ENCODE measurements at places on chromosomes 5 and 9.
A peak's percentile ranks its signal among the peaks of the same experiment; 100 is the strongest.

DNA sequence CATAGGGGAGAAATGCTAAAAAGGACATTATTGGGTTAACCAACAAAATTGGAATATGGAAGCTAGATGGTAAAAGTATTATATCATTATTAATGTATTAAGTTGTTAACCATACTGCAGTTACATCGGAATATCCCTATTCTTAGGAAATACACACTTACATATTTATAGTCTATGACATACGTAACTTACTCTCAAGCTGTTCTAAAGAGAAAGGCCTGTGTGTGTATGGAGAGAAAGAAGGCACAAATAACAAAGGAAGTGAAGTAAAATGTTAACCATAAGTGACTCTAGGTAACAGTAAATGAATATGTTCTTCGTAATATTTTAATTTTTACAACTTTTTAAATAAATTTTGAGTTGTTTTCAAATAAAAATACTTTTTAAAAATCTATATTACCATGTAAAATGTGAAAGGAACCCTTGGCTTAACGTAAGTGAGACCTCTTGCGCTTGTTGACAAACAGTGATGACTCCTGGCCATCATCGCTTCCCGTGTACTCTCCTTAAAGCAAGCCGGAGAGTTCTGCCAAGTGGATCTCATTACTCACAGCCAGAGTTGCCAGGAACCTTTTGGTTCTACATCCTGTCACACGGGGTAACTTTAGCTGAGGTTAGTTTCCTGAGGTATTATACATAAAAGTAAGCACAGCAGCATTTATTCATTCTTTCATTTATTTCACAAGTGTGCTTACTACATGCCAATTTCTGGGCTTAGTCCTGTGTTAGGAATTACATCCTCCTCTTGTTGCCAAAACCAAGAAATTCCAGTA, 165.4 kb downstream of the EPB41L4A start:
- DNase-seq, result no peak

- no peak for DNase-seq
These were observed 187.0 kb upstream of the KCNN2 start for GRCh38 chr5:114174837-114175236.

DNA sequence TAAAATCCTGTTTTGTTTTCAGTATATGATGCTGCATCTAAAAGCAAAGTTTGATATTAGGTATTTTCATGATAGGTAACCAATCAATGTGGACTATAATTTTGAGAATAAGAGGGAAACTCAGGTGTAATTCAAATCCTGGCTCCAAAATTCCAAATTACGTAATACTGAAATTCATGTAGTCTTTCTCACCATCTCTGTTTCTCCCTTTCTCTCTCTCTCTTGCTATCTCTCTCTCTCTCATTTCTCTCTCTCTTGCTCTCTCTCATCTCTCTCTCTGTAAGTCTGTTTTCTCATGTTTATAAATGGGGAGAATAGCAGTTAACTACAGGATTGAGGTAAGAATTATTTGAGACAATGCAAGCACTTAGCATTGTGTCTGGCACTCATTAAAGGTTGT, 401.1 kb upstream of the TLE4 start:
- no peak for DNase-seq

- DNase-seq, result no peak
These were observed 5.3 kb upstream of the TBC1D9B start for GRCh38 chr5:179912951-179913350.

DNA sequence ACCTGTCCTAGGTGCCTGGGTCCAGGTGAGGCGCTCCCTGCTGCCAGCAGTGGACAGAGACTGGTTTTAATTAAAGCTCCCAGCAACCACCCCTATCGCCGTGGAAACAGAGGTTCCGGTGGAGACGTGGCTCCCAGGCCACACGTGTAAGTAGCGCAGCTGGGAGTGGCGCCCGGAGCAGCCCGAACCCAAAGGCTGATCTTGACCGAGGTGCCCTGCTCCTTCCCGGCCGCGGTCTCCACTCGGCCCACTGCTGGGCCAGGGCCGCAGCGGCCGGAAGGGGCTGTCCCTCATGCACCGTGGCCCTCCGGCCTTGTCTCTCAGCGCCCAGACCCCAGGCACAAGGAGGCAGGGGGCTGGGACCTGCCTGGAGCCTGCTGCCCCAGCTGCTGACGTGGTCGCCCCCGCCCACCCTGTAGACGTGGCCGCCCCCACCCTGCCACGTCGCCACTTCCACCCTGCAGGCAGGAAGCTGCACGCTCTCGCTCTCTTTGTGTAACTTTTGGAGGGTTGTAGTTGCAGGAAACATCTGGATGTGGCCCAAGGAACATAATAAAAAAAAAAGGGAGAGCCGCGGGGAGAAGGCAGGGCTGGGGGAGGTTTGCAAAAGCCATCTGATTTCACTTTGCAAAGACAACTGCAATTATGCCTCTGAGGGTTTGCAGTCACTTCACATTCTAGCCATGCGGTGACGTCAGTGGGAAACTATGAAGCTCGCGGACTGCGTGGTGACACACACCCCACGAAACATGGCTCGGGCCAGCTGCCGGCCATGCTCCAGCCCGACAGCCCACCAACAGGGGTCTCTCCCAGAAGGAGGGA, 129.9 kb downstream of the RXRA start:
- DNase-seq, result no peak

DNA sequence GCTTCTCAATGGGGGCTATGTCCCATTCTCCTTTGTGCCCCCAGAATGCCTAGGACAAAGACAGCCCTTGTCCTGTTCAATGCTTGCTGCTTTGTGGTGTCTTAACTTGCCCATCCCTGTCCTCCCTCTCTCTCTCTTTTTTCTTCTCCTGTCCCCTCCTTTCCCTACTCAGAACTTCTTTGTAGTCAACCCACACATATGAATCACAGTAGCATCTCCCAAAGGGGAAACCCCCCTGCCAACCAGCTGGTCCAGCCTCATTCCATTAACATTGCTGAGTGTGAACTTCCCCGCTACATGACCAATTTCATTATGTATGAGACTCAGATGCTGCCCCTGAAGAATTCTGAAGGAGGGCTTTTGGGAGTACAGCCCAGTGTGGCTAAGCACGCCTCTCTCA, 408.3 kb downstream of the ENC1 start:
- DNase-seq, result no peak

GRCh38 chr5:75091597-75091996, 39.2 kb upstream of the GCNT4 start:
- no peak for DNase-seq

- DNase-seq, result no peak
These were observed 50.0 kb downstream of the DMXL1 start for GRCh38 chr5:119120893-119121292.

DNA sequence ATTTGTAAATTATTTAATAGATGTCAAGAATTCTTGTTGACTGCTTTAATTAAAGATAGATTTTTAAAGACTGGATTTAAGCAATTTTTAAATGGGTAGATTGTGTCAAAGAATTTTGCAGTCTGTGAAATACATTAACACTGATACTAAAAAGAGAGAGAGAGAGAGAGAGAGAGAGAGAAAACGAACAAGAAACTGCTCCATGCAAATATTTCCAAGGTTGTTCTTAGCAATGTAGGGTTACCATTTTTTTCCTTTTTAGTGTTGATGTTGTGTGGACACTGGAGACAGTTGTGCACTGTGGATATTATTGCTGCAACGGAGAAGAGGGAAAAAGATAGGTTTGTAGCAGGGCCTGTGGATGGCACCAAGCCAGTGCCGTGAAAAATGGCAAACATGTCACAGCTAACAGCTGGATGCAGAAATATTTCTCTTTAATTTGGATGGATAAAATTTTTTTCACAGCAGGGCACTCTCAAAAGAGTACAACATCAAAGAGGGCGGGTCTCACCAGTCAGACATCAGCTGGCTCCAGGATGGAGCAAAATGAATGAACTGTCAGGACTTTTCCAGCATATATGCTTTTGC, 58.2 kb downstream of the PRDM6 start:
- no peak for DNase-seq

DNA sequence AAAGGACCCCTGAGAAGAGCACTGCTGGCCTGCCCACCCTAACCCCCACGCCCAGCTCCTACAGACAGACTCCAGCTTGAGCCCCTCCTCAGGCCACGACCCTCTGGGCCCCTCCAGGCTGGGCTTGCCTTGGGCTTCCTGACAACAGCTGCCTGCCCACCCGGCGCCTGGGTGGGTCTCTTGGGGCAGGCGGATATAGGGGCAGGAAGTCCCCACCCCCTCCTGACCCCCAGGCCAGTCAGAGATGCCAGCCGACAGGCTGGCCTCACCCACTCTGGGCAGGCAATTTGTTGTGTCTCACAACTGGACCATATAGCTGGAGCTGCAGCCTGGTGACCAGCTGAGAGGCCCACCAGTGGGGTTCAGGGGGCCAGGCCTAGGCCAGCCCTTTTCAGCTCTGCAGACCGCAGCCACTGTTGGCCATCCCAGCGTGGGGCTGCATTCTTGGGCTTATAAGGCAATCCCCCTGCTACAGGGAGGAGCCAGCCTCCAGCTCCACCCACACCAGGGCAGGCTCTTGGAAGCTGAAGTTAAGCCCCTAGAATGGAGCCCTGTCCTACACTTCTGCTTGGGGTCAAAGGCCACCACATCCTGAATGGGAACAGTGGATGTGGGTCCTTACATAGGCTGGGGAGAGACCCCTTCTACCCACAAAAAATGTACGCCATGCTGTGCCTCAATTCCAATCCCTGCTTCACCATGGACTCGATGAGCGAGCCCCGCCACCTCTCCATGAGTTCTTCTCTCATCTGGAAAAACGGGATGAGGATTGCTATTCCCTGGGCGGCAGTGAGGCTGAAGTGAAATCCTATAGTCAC, 2.0 kb downstream of the PDLIM7 start:
- DNase-seq, result no peak

DNA sequence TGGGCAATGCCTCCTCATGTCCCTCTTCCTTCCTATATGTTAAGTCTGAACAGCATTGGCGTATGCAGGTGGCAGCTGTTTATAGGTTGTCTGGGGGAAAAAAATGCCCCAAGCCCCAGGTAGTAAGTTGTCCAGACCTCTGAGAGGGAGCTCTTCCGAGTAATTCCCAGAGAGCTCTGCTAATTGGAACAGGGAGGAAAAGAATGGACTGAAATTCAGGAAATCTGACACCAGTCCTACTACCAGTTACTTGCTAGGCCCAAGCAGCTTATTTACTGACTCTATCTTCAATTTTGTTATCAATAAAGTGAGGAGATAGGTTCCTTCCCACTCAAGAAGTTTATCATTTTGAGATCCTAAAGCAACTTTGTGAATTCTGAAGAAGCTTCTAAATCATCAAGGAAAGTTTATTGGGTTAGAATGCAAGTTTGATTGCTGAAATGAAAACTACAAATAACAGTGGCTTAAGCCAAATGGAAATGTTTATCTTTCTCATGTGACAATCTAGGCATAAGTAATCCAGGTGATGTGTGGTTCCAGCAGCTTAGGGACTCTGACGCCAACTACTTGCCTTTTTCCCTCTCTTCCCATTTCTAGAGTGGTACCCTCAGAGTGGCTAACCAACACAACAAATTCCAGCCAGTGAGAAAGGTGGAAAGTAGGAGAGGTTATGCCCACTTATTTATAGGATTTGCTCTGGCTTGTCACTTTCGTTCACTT, 5.6 kb downstream of the STK32A start:
- no peak for DNase-seq

- DNase-seq, result no peak
These were observed 127.1 kb downstream of the PIK3R1 start for GRCh38 chr5:68342693-68343092.

- DNase-seq, result no peak
These were observed 701.3 kb upstream of the ACO1 start for GRCh38 chr9:31683116-31683515.

- DNase-seq, result no peak
These were observed 3.3 kb upstream of the LCN2 start for GRCh38 chr9:128145951-128146351.

GRCh38 chr9:121725008-121725775, 73.8 kb downstream of the DAB2IP start:
- DNase-seq, result peak; percentile 66

DNA sequence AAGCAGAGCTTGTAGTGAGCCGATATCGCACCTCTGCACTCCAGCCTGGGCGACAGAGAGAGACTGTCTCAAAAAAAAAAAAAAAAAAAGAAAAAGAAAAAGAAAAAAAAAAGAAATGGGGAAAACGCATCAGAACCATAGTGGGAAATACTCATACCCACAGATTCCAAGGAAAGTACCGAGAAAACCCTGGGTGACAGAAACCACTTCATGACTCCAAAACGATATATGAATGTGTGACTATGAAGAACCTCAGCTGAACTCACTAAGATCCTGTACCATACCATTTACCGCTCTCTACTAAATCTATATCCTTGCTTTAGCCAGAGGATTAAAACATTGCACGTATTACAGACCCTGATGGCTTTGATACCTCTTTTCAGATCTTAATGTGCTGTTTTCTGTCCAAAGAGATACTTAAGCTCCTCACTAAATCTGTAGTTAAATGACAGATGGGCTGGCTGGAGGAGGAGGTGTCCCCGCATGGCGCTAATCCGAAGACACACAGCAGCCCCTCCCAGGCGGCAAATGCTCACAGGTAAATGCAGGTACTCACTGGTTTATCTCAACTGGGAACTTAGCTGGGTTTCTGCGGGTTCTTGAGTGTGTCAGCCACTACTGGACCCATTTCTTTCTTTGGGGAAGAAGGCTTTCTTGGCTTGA, 2.8 kb downstream of the LPCAT1 start:
- DNase-seq, result no peak

DNA sequence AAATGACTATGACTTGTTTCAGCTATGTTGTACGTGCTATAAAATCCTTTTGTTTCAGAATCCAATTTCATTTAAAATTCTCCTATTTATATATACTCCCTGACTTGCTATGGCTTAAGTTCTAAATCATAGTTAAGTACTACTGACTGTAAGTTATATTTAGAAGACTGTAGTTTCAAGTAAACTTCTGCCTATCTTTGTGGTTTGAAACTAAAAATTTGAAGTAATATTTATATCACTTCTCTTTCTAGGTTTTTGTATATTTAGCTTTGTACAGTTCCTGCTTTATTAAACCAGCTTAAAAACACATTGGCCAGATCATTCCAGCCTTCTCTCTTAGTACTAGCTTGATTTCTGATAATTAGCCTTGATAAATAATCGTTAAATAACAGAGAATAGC, 196.3 kb downstream of the MLLT3 start:
- no peak for DNase-seq

GRCh38 chr5:143002459-143003327, 232.5 kb downstream of the ARHGAP26 start:
- no peak for DNase-seq

GRCh38 chr9:110076894-110077725, 130.8 kb downstream of the C9orf152 start:
- no peak for DNase-seq

GRCh38 chr9:109401169-109401989, 80.5 kb upstream of the EPB41L4B start:
- no peak for DNase-seq

DNA sequence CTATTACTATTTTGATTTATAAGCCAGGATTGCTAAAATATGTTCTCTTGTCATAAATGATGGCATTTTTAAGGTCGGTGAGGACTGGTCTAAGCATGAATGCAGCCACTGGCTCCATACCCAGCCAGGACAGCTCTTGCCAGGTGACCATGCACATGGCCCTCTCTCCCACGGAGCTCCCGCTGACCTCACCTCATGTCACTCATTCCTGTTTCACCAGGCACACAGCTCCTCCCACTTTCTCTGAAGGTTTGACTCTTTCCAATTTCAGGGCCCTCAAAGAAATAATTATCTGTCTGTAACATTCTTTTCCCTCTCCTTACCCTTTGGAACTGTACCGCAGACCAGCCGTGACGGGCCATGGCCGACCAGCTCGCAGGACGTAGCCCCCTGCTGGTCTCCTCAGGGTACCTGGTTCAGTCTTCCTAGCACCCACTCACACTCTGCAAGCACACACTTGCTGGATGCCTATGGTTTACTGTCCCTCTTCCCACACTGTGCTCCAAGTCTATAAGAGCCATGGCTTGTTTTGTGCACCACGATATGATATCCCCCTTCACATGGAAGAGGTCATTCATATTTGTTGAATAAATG, 72.5 kb downstream of the LIFR start:
- DNase-seq, result no peak

- no peak for DNase-seq
These were observed 23.1 kb upstream of the SLC9A3 start for GRCh38 chr5:547086-547924.

All from caudate nucleus (tissue), 63 donors.